ENCODE measurements at places on chromosomes 1 and 21.

DNA sequence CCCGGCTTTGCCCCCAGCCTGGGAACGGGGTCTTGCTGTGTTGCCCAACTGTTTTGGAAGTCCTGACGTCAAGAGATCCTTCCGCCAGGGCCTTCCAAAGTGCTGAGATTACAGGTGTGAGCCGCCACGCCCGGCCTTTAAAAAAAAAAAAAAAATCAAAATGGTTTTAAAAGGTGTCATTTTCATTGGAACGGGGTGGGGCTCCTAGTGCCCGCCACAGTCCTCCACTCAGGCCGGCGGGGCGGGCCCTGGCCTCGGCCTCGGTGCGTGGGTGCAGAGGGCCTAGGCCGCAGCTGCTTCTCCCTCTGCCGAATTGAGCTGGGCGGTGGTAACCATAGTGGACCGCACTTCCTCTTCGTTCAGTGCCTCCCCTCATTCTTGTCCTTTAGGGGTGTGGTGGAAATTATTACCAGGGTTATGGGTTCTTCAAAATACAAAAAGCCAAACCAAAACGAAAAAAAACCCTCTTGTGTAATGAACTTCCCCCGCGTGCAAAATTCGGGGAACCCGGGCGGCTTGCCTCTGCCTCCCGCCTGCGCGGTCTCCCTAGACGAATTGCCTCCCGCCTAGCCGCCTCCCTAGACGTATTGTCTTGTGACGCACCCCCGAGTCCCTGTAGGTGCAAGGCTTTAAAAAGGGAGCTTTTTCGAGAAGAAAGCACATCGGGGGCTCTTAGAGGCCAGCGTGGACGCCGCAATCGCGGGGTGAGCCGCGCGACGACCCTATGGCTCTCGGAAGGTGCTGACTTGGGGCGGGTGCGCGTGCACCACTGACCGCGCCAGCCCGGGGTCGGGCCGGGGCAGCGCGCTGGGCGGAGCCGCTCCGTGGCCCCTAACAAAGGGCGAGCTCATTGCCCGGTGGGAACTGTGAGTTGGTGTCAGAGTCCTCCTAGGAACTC, 10.5 kb upstream of the SPEN start:
- DNase-seq: no peak

DNA sequence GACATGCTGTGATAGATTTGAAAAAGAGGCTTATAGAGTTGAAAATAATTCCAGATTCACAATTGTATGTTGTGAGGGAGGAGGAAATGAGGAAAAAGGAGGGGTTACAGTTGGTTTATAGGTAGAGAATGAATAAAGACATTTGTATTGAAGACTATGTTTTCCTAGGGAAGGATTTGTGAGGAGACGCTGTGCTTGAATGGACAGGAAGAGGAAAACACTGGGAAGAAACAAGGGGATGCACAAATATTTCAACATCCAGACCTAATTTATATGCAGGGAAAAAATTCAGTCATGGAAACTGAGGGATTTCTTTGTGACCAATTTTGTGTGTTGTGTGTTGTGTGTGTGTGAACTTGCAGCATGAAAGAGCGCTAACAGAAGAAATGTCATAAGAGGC, 92.6 kb upstream of the B3GALT2 start:
- no peak for DNase-seq

- DNase-seq: no peak
These were observed 26.2 kb downstream of the SLC66A1 start for GRCh38 chr1:19338323-19338762.

DNA sequence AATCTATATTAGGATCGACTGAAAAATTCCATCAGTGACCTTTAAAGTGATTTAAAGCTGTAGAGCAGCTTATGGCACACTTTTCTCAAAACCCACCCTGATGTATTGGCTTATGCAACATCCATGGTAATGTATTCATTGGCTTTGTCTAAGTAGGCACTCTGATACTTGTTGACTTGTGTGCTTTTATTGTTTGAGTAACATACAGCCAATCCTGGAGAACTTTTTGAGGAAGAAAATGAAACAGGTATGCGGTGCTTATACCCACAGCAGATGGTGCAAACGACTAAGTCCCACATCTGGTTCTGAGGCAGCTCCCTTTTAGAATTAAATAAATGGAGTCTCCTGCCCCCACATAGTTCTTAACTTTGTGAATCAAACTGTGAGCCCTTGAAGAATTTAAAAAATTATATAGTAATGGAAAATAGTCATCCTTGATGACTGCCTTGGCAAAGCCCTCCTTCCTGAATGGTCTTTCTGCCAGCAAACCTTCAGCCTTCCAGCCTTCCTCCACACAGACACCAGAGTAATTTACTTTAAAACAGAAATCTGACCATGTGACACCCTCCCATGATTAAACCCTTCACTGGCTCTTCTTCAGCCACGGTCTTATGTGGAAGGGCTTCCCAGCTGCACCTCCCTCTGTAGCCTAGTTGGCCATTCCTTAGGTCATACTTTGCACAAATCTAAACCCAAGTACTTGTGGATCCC, 116.0 kb downstream of the BCAR3 start:
- no peak for DNase-seq

DNA sequence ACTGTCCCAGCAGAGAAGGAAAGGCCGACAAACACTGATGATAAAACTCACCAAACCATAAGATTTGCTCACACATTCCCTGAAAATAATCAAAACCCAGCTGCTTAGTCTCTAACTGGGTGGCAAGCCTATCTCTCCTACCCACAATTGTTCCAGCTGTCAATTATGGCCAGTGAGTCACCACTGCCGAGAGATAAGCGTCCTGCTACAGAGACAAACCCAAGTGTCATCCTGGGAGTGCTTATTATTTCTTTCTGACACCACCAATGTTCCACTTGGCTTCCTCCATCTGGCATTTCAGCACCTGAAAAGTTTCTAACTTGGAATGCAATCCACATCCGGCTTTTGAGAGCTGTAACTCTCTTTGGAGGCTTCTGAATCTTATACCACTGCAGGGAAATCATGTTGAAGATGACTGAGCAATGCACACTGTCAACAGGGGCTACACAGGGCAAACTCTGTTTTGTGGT, 51.5 kb upstream of the VAV3 start:
- no peak for DNase-seq

DNA sequence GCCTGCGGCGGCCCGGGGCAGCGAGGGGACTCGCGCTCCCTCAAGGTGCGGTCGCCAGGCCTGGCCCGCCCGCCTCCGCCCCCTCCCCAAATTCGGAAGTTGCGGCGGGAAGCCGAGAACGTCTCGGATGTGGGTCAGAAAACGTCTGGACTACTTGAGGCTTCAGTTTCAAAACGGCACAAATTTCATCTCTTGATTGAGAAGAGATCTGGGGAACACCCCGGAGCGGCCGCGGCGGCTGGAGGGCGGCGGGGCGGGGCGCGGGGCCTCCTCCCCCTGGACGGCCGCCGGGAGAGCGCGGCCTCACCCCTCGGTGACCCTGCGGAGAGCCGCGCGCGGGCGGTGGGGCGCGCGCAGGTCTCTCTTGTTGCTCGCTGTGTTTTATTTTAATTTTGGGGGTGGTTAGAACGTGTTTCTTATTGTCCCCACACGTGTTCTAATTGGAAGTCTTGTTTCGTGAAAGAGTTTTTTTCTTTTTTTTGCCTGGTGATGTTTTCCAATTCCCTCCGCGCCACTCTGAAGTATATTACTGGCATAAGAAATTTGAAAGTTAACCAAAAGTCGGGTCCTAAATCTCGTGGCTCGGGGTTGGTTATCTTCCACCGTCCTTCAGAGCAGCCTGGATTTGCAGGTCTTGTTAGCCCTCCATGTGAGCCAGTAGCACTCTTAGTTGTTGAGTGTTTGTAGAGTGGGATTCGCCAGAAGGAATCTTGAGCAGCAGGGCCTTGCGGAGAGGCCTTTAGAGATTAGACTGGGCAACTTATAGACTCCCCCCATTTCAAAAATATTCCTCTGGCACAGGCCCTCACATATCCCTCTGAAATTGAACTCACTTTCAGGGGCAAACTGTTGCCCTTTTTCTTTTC, 749 bp downstream of the PCBP3 start:
- DNase-seq: no peak

- no peak for DNase-seq
These were observed 64.6 kb downstream of the CAPN2 start for GRCh38 chr1:223776826-223777454.

DNA sequence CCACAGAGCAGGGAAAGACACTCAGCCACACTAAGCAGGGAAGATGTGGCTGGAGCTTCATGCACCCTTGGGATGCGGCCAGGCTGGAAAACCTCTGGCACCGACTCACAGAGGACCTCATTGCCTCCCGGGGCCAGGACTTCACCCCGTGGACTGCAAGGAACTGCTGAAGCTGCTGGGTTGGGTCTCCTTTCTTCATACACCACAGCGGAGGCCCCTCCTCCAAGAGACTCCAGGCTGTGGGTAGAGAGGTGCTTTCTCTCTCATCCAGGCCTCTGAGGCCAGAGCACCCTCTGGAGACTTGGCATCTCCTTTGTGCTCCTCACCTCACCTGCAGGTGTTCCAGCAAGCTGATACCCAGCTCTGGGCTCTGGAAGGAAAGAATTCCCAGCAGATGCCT, 76.0 kb upstream of the EDN2 start:
- DNase-seq: no peak

GRCh38 chr1:230986976-230987375, 8.1 kb downstream of the ARV1 start:
- no peak for DNase-seq

DNA sequence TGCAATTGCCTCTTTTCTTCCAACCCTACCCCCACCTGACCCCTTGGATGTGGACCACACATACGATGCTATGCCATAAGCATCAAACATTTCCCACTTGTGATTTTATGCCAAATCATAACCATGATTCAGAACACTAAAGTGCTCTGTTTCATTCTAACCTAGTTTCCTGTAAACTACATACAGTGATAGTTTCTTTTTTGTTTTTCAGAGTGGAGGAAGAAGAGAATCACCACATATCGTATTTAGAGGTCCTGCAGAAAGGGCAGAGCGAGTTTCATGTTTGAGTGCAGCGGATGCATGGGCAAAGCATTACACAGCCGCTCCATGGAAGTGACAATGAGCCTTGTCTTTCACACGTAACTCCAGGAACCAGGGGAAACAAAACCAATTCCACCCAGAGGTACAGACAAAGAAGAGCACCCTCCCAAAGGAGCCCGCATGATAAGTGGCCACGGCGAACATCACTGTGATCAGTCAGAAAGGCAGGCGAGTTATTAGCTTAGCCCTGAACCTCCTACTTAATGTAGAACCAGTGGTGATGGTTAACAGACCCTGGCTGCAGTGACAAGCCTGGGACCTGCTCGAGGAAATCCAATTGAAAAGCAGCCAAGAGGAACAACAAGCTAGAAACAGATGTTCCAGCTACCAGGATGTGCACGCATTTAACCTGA, 64.0 kb upstream of the ZNF281 start:
- no peak for DNase-seq

DNA sequence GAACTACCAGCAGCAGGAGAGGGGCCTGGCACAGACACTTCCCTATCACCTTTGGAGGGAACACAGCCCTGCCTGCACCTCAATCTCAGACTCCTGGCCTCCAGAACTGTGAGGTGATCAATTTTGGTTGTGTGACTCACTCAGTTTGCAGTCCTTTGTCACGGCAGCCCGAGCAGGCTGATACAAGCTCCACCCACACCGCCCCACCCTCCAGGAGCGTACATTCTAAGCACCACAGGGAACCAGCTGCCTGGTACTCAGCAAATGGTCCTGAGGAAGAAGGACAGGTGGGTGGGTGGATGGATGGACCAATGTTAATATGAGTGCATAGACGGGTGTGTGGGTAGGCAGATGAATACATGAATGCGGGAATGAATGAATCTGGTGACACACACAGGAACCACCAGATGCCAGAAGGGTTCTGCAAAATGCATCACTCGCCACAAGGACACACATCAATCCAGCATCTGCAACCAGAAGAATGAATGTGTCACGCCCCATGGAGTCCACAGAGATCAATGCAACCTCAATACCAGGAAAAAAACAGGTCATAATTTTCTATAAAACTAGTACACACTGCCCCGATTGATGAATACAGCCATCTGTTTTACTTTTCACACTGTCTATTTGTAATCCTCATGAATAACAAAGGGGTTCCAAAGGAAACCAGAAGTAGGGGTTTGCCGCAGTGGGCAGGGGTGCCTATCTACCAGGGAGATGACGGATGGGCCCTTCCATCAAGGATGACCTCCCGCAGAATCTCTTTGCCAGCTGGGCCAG, 284.5 kb downstream of the NPHP4 start:
- DNase-seq: no peak

- DNase-seq: no peak
These were observed 283.1 kb downstream of the PLPP3 start for GRCh38 chr1:56295949-56296929.

DNA sequence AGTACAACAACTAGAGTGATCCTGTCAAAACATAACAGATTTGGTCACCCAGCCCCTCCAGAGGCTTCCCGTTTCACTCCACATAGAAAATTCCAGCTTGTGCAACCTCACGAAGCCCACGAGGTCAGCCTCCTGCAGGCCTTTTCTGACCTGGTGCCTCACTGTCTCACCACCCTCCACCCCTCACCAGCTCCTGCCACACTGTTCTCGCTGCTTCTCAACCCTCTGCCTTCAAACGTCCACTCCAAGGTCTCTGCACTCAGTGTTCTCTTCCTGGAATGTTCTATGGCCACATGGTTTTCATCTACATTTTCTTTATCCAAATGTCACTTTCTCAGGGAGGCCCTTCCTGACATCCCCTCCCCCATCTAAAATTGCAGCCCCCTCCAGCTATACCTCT, 178.9 kb downstream of the DHRS3 start:
- no peak for DNase-seq

Measured in brain pericyte (primary cell).